Stimulated activated CD4-positive, alpha-beta T cell treated with anti-CD3 and anti-CD28 coated beads, TNF-alpha, amount 100 ng/mL, for 24 hours (primary cell): ENCODE measurements at places on chromosomes 3 and 15.

DNA sequence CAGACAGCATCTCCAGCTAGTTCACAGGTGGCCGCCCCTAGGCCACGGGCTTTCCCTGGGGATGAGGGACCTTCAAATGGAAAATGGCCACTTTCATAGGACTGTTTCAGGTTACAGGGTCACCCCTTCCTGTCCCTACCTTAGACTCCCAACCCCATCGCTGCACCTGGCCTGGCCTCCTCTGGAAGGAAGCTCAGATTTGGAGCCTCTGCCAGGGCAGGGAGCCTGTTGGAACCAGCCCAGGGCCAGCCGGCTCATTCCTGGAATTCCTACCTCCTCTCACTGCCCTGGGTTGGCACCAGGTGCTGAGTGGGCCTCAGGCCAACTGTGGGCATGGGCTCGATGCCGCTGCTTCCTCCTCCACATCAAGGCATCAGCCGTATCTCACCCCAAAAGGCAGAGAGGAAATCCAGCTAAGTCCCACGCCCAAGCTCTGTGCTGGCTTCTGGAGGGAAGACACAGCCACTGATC, 42.2 kb downstream of the KLHL25 start:
- no peak for DNase-seq

- DNase-seq, result no peak
Measured at GRCh38 chr3:171193693-171194092, 167.2 kb upstream of the SLC2A2 start.

GRCh38 chr3:192915304-192915703, 2.4 kb downstream of the MB21D2 start:
- DNase-seq, result no peak

DNA sequence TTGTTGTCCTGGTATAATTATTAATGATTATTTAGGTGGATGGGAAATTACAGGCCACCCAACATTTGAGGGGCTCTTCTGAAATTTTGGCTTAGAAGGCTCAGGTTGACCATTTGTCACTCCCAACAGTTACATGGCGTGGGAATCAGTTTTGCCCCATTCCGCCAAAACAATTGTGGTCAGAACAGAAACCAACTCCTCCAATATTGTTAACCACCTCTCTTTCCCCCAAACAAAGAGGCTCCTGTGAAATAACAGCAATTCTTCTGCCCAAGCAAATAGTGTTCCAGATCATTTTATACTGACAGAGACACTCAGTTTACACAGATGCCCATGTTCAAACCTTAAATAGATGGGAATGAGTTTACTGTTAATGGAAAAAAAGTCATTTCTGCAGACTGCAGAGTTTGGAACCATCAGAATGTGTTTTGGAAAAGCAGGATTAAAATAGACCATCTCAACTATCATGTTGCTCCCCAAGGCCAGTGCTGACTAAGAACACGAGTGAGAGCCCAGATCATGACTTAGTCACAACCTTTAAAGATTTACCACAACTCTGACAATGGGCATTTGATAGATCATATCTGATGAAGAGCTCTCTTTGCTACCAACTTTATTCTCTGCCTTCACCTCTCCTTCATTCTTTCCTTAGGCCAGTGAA, 102.1 kb downstream of the DUT start:
- DNase-seq, result no peak

DNA sequence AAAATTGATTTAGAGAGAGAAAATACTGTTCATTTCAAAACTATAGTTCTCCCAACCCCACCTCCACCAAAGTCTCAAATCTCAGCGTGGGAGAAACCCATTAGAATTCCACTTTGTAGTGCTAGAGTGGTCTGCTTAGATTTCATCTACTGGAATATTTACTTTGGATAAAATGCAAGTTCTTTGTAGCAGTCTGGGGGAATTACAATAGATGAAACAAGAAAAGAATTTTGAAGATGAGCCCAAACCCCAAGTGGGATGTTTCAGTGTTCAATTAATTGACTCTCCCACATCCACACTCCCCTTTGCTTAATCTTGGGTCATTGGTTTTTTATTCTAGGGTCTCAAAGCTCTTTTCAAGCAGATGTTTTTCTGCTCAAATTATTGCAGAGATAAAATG, 97.8 kb downstream of the RPL22L1 start:
- no peak for DNase-seq

DNA sequence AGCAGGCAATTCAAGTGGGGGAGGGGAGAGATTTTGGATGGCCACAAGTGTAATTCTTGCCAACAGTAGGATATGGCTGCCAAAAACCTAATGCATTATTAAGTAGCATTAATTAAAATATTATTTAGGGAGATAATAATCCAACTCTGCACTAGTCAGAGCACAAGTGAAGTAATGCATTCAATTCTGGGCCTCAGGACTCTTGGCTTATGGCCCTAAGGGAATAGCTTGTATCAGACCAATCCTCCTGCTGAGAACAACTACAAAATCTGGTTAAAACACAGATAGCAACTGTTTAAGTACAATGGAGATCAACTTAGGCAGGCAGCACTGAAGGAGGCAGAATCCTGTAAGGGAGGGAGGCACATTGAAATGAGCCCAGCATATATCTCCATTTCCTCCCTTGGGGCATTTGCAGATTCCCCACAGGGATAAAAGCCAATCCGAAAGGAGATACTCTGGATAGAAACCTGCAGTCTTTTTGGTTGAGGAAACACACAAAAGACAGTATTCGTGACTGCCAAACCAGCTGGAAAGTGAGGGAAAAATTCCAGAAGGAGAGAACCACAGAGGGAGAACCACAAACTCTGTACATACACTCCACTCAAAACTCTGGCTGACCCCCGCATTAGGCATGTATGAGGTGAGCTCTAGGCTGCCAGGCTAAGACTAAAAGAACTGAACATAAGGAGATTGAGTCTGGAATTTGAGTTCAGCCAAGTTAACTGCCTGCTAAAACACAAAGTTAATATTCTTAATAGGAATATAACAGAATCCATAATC, 57.4 kb downstream of the ETFA start:
- no peak for DNase-seq

GRCh38 chr15:37903919-37904625, 30.4 kb upstream of the TMCO5A start:
- DNase-seq, result no peak

GRCh38 chr3:197811343-197811742, 20.3 kb downstream of the LRCH3 start:
- DNase-seq, result no peak

GRCh38 chr15:70361106-70361505, 263.4 kb upstream of the TLE3 start:
- no peak for DNase-seq

GRCh38 chr3:19711160-19711782, 222.7 kb downstream of the EFHB start:
- DNase-seq, result no peak

- DNase-seq, result no peak
Measured at GRCh38 chr3:43075904-43076661, 29.8 kb downstream of the POMGNT2 start.

DNA sequence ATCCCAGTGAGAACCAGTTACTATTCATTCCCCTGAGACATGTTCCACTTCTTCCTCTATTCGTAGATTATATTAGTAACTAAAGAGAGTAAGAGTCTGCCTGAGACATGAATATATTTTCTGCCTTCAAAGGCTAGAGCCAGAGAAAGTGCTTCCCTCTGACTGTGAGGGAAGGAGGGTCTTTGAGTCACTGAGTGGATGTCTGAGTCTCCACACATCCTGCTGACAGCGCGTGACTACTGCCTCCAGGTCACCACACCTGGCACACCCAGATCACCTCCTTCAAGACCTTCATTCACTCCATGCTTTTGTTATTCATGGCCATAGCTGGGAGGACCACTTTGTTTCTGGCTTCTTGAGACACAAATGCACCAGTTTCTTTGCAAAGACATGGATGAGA, 135.6 kb downstream of the SOX2 start:
- DNase-seq, result no peak

GRCh38 chr3:151226088-151226563, 23.1 kb upstream of the GPR171 start:
- DNase-seq, result no peak

- no peak for DNase-seq
Measured at GRCh38 chr3:115975353-115975752, 352.0 kb downstream of the GAP43 start.

DNA sequence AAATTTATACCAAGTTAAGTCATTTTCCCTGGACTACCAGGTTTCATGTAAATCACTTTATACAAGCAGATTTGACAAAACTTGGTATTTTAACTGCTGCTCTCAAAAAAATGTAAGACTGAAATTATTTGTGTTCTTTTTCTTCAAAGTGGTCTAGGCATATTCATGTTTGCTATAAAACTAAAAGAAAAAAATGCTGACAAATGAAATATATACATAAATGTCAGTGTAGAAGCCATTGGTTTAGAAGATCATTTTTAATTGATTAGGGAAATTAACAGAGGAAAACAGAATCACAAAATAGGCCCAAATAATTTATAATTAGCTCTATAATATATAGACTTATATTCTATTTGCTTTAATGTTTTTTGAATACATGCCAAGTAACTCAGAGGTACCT, 523.2 kb downstream of the RBMS3 start:
- DNase-seq, result no peak

- DNase-seq, result no peak
Measured at GRCh38 chr15:94760348-94760747, 529.0 kb downstream of the MCTP2 start.

- peak; percentile 72 for DNase-seq
Measured at GRCh38 chr15:89760303-89761008, 9.4 kb upstream of the MESP1 start.

DNA sequence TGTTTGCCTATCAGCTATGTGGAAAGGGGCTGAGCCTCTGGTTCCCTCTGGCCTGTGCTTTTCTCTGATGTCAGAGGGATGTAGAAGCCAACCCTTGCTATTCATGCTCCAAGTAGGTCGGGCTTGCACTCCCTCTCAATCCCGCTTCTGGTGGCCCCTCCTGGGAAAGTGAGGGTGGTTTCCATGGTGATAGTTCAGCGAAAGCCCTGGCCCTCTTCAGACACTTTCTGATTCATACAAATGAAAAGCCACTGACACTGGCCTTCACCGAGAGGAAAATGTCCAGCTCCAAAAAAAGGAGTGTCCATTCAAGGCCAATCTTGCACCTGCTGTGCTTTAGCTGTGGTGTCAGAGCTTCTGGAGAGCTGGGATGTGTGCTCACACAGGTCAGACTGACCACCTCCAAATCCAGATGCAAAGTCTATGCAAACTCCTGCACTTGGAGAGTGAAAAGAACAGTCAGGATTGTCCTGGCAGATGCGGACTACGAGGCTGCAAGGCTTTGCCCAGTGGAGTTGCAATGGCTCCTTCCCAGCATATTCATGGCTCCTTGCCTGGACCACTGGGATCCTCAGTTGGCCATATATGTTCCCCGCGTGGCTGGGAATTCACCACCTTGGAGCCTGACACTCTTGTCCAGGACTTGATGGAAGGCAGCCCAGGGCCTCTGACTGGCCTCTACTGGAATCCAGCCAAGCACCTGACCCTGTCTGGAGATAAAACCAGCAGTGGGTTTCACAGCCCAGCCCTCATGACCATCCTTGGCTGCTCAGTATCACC, 96.6 kb downstream of the CEMIP start:
- no peak for DNase-seq

GRCh38 chr3:94709249-94709902, 646.5 kb downstream of the NSUN3 start:
- no peak for DNase-seq

- no peak for DNase-seq
Measured at GRCh38 chr3:66747261-66747660, 246.4 kb upstream of the LRIG1 start.

- no peak for DNase-seq
Measured at GRCh38 chr3:193207290-193208273, 33.4 kb upstream of the PLAAT1 start.
